ENCODE measurements at places on chromosomes 3 and 15.

- DNase-seq, result no peak
Observed at GRCh38 chr15:74995779-74996765, 709 bp downstream of the SCAMP5 start.

DNA sequence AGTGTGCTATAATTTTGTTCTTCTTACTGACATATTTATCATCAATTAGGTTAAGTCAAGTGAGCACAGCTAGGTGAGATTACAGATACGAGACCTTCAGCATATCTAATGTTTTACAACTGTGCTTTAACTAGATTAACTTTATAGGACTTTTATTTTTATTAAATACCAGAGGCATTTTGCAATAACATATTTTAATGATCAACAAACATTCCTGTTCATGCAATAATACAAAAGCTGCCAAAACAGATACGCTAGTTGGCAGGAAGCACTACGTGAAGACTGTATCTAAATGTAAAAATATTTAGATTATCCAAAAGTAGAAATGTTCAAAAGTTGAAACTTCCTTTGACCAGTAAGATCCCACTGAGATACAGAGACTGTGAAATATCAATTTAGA lies 139.1 kb downstream of the CBLB start:
- DNase-seq, result no peak

GRCh38 chr15:79858469-79858868 lies 38.3 kb downstream of the MTHFS start:
- DNase-seq, result no peak

- DNase-seq, result no peak
Observed at GRCh38 chr3:72887343-72887704, 522 bp upstream of the GXYLT2 start.

GRCh38 chr15:85800478-85801123 lies 5.9 kb upstream of the KLHL25 start:
- DNase-seq, result no peak

DNA sequence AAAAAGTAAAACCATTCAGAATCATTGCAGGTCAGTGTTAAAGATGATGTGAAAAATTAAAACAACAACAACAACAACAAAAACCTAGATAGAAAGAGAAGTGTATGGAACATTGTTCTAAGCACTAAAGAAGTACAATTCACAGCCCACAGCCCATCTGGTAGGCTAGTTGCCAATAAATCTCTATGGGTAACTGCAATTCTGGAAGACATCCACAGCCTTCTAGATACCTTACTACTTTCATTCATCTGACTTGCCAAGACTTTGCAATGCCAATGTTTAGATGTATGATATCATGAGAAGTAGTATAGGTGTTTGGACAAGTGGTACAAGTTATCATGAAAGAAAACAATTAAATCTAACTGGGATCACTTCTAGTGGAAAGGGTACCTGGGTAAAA lies 198.6 kb downstream of the VGLL3 start:
- no peak for DNase-seq

DNA sequence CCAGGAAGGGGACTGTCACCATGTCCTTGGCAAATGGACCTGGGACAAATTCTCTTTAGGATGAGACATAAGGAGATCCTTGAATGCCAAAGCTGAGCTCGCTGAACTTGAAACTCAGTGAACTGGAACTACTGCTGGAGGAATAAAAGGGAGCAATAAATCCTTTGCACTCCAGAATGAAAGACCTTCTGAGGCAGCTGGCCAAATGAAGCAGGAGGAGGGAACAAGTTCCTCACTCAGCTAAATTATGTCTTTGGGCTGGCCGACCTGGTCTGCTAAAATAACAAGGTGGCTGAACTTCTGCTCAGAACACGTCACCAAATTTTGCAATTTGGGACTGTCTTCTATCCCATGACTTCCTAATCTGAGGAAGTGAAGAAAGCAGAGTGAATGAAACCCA lies 314.7 kb downstream of the LPP start:
- no peak for DNase-seq

DNA sequence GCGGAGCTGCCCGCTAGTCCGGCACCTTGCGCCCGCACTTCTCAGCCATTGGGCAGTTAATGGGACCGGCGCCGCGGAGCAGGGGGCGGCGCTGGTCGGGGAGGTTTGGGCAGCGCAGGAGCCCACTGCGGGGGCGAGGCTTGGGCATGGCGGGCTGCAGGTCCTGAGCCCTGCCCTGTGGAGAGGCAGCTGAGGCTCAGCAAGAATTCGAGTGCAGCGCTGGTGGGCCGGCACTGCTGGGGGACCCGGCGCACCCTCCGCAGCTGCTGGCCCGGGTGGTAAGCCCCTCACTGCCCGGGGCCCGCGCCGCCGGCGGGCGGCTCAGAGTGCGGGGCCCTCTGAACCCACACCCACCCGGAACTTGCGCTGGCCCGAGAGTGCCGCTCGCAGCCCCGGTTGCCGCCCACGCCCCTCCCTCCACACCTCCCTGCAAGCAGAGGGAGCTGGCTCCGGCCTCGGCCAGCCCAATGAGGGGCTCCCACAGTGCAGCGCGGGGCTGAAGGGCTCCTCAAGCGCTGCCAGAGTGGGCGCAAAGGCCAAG lies 835.0 kb downstream of the TBL1XR1 start:
- DNase-seq, result no peak

DNA sequence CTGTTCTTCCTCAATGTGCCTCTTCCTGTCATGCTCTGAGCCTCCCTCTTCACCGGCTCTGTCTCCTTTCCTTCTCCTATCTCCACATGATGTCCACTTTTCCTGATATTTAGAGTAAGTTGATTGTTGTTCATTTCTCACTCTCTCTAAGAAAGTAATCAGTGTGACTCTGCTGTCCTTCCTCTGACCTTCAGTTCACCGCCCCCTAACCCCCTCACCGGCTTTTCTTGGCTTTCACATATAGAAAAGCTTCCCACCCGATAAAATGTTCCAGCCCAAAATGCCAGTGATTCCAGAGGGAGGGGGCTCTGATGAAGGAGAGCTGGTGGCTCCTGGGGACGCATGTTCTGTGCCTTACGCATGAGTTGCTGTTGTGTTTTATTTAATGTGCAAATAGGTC lies 120.5 kb upstream of the ABHD17C start:
- no peak for DNase-seq

DNA sequence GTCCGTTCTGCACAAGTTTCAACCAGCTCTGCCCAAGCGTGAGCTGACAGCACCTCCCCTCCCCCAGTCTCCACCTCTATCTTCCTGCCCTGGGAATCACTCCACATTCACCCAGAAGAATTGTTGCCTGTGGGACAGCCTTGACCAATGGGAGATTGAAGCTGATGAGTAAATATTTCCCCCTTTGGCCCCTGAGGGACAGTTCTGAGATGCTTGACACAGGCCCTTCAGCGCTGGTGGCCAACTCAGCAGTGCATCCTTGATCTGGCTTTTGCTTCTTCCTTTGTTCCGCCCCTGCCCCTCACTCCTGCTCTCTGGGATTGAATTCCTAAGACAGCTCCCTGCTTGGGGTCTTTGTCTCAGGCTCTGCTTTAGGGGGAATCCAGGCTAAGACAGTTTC lies 13.1 kb upstream of the SKIC8 start:
- no peak for DNase-seq

DNA sequence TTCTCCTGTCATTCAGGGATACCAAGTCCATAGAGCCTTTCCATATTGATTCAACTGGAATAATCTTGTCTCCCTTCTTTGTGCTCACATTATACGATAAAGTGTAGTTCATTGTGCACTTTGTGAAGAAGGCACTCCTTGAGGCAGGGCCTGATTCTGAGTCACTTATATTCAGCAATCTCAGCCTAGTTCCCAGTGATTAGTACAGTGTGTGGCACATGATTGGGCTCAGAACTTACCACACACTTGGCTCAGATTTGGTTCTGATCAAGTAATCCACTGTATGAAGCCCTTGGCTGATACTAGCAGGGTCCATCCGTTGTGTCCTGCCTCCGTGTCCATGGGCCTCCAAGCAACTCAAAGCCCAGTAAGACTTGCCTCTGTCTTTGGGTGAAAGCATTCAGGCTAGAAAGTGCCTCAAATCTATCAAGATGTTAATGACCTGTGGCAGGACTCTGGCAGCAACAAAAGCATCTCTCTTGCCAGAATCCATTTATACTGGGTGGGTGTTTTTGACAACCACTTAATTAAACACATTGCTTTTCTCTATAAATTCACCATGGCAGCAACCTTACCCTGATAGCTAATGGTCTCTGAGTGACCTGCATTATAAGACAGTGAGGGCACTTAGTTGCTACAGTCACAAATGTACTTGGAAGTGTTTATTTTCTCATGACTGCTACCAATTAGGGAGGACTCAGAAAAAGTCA lies 51.3 kb downstream of the TPRG1 start:
- no peak for DNase-seq

DNA sequence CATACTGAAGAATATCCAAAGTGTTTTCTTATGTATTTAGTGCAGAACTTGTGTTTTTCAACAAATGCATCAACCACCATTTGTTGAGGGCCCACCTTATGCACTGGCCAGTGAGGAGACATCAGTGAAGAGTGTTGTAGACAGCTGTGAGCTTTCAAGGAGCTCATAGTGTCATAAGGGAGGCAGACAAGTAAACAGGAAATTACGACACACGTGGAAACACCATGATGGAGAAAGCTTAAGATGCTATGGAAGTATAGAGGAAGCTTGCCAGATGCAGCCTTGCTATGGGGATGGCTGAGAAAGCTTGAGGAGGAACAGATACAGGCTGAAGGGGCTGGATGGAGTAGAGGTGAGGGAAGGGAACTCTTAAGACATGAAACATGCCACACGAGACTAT lies 50.8 kb upstream of the PSMD6 start:
- no peak for DNase-seq

- DNase-seq, result no peak
Observed at GRCh38 chr3:78738833-78739232, 1029.0 kb downstream of the ROBO1 start.

DNA sequence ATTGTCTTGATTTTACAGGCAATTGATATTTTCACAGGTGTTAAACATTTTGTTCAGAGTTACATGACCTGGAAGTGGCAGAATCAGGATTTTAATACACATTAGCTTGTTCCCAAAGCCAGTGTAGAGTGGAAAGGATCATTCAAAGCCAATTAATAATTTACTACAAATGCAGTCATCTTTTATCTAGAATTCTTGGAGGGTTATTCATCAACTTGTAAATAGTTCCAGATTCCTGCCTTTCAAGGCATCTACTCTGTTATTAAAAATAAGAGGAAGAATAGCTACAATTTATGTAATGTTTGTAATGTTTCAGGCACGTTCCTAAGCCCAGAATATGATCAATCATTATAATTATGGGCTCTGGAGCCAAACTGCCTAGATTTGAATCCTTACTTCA lies 358.5 kb downstream of the ZNF385D start:
- DNase-seq, result no peak

GRCh38 chr15:71748293-71748718 lies 62.0 kb upstream of the NR2E3 start:
- no peak for DNase-seq

DNA sequence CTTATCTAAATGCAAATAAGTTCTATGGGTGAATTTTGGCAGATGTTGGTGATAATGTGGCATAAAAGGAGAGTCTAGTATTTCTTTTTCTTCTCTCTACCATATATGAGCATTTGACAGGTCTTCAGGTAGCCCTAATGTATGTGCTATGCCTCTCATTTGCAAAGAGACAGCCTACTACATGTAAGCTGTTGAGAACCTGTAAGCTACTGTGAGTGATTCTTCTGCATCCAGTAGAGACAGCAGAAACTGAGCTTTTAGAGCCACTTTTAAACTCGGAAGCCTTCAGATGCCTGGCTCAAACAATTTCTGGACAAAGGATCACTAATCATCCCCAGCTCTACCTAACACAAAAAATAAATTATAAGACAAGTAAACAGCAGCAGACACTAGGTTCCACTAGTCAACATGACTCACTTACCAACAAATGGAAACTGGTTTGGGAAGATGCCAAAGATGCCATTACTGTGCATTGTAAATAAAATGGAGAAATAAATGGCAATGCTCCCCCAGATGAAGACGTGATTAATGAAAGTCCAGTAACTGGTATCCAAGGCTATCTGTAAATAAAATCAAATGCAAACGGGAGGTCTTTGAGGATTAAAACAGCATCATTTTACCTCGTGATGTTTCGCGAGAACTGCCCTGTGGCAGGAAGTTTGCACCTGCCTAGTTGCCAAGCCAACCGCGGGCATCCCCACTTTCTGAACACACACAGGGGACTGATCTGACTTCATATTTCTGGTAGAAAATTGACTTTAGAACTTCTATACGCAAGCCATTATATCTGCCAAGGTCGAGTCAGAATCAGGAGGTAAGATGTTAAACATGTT lies 245.3 kb downstream of the DTWD1 start:
- no peak for DNase-seq

- DNase-seq, result no peak
Observed at GRCh38 chr15:83714939-83715628, 61.2 kb downstream of the ADAMTSL3 start.

DNA sequence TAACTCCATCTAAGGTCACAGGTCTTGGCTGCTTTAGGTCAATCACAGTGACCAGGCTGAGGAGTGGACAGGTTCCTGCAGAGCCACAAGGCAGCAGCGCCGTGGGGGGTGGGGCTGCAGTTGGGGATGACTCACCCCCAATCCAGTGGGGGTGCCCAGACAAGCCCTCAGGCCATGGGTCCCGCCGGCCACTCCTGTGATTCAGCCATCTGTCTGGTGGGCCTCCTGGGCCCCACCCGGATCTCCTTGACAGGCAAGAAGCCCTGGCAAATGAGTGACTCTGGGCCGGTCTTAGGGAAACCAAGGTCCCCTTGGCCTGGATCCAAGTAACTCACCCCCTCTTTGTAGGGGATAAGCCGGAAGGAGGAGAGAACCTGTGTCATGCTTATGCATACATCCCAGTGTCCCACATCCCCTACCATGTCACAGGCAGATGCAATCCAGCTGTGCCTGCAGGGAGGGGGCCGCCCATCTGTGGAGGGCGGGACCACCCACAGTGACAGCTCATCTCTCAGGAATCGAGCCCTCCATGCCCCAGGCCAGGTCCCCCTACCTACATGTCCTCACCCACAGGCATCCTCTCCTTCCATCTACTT lies 495 bp upstream of the COL7A1 start:
- DNase-seq, result no peak

DNA sequence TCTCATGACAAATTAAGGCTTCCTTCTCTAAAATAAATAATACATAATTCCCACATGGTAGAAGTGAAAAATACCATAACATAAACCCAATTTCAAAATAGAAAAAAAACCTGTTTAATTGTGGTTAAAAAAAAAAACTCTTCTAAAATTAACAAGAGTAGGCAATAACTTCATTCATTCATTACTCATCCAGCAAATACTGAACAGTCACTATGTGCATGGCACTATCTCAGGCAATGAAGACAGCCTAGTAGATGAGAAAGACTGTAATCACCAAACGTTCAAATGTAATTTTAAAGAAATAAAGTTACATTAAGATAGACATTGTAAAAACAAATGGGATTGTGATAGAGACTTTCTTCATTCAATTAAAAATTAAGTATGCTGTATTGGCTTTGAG lies 43.4 kb downstream of the TFDP2 start:
- DNase-seq, result no peak
